Activated CD8-positive, alpha-beta T cell treated with anti-CD3 and anti-CD28 coated beads for 36 hours (primary cell): ENCODE measurements at places on chromosomes 12 and 14.
A peak's percentile ranks its signal among the peaks of the same experiment; 100 is the strongest.

DNA sequence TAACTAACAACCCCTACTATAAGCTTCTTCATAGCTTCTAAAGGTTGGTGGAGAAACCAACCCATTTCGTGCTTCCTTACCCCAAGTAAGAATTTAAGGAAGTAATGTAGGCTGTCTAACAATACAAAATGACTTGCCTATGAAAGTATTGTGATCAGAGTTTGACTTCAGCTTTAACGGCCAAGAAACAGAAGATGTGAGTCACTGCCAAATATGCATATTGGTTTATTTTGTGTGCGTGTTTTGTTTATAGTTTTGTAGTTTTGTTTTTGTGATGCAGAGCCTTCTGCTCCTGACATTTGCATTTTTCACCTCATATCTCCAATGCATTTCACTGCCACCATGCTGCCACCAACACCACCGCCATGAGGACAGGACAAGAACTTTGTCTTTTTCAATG is 146.0 kb downstream of the FBXL14 start:
- DNase-seq: no peak

- DNase-seq: no peak
These were observed 33.5 kb upstream of the ARHGAP5 start for GRCh38 chr14:32043624-32044023.

GRCh38 chr14:71324767-71325272 is 417.6 kb downstream of the PCNX1 start:
- peak; percentile 62 for DNase-seq

GRCh38 chr12:94783862-94784261 is 133.5 kb upstream of the TMCC3 start:
- no peak for DNase-seq

GRCh38 chr12:34298971-34299801 is 276.9 kb downstream of the ALG10 start:
- no peak for DNase-seq

GRCh38 chr12:90254796-90255195 is 546.2 kb upstream of the ATP2B1 start:
- no peak for DNase-seq

DNA sequence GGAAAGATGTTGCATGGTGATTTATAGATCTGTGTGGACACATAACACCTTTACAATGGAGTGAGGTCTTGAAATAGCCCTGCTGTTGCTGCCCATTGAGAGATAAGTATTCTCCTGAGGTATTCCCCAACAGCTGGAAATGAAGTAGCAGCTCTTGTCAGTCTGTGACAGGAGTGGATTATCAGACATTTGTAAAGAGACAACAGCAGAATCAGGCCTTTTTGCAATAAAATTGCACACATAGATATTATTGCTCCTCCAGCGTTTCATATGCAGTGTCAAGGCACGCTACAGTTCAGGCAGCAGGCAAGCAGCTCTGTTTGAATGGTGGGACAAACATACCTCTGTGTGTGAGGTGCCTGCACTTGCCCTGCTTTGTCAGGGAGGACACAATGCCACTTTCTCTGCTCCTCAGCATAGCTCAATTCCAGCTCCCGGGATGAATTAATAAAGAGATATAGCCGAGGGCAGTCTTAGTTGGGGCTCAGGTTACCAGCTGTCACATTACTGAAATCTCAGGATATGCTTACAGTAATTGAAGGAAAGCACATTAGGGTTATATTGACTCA is 49.4 kb downstream of the BICD1 start:
- DNase-seq: no peak

GRCh38 chr12:49170924-49171323 is 18.0 kb downstream of the TUBA1A start:
- DNase-seq: no peak

DNA sequence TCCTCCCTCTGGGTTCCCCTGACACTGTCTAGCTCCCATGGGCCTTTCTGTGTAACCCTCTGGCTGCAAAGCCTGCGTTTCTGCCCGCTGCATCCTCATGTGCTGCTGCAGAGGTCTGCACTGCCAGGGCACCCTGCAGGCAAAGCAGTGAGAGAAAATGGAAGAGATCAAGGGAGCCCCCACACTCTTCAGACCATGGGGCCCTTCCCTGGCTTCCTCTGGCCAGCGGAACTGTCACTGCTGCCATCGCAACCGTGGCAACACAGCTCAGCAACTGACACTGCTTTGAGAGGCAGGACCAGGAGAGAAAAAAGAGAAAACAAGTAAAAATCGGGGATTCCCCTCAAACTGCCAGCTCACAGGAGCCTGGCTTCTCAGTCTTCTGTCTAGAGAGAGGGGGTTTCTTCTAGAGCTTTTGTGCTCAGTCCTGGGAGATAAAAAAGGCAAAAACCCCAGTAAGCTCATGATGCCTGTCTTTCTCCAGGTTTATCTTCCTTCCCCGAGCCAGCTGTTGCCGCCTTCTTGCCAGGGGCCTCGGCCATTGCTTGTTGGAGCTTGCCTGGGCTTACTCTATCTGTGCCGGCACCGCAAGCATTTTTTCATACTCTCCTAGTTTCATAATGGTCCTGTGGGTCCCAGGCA is 38.9 kb downstream of the C14orf132 start:
- DNase-seq: no peak
